Neural crest cell (in vitro differentiated cells): ENCODE measurements at places on chromosomes 3 and 15.
A peak's percentile ranks its signal among the peaks of the same experiment; 100 is the strongest.

GRCh38 chr3:53163444-53164387 lies 2.7 kb downstream of the PRKCD start:
- DNase-seq, result no peak

DNA sequence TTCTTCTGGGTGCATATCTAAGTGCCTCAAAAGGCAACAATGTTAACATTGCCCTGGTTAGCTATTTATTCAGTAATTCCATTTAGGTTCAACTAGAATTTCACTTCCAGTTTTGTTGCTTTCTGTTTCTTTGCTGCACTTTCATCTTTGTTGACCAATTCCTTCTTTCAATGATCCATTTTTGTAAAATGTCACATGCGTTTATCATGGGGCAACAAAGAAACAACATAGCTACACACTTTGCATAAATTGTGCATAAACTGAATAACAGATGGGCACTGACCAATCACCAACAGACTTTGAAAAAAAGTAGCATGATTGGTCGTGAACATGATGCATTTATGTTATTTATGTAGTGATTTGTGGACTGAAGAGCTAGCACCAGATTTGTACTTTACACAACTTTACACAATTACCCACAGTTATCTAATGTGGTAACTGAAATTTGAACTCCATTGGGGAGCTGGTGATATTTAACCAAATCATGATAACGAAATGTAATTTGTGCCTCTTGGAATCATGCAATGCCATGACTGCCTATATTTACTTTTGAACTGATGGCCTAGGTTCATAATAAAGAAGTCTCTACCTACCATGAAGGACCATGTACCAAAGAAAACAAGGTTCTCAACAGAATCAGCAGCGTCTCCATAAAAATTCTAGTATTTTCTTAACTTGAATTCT lies 7.1 kb upstream of the CPOX start:
- no peak for DNase-seq

DNA sequence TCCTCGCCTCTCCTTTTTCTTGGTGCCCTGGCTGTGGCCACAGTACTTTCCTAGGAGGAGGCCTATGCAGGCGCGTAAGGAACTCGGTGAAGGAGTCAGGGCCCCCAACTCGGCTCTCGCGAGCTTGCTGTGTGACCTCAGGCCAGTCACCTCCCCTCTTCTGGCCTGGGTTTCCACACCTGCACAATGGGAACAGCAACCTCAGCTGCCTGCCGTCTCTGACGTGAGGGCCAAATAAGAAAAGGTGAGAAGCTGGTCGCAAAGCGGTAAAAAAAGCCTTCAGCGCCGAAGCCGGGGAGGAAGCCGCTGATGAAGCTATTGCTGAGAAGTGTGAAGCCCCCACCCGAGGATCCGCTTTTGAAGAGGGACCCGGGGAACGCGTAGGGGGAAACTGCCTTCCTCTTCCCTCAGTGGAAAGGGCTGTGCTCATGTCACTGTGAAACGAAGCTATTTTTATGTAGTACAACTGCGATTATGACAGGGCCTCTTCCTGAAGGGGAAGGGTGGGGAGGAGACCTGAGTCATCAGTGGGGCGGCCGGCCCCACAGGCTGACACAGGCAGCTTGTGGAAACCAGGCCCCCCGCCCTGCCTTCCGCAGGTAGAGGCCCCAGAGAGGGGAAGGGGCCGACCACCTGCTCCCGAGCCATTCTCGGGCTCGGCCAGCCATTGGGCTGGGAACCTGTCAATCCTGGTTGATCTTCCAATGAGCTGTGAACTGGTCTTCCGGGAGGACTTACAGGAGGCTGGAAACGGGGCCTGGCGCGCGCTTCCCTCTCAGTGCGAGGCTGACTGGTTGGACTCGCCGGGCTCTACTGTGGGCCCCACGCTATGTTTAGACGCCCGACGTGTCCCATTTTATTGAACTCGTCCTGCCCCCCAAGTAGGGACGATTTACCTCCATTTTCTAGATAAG lies 18.0 kb upstream of the ANKDD1A start:
- DNase-seq, result peak; percentile 82

DNA sequence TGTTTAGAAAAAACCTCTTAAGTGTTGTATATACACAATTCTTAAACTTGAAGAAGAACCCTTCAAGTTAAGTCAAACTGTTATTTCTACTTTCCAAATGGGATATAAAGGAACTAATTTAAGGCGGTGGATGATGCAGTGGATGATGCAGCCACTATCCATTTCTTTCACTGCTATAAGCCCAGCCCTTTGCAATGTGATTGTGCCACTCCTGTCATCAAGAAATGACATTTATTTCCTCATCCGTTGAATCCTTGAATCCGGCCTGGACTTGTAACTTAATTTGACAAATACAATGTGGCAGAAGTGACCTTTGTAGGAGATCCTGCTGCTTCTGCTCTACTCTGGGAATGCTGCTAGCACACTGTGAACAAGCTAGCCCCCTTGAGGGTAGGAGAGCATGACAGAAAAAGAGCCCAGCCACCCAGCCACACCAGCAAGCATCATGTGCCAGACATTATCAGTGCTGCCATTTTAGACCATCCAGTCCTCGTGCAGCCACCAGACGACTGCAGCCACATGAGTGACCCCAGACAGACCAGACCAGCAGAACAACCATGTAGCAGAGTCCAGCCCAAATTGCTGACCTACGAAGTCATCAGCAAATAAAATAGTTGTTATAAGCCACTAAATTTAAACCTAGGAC lies 47.4 kb downstream of the UACA start:
- no peak for DNase-seq

DNA sequence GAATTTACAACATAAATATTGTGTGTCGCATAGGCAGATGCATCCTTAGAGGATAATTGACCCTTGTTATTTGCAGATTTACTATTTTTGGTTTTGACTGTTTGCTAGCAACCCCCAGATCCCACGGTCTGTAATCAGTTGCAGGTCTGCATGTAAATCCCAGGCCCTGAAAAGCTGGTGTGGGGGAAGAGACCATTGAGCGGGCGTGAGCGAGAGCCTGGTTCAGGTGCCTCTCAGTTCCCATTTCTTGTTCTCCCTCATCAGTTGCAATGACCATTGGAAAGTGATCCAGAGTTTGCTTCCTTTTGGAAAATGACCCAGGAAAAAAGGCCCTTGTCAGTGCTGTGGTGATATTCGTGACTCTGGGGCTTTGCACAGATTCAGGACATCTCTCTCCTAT lies 238.9 kb downstream of the UACA start:
- DNase-seq, result no peak

- no peak for DNase-seq
Measured at GRCh38 chr3:4218456-4219226, 84.5 kb upstream of the SETMAR start.

- DNase-seq, result no peak
Measured at GRCh38 chr3:103712320-103713008, 1277.6 kb downstream of the ZPLD1 start.

DNA sequence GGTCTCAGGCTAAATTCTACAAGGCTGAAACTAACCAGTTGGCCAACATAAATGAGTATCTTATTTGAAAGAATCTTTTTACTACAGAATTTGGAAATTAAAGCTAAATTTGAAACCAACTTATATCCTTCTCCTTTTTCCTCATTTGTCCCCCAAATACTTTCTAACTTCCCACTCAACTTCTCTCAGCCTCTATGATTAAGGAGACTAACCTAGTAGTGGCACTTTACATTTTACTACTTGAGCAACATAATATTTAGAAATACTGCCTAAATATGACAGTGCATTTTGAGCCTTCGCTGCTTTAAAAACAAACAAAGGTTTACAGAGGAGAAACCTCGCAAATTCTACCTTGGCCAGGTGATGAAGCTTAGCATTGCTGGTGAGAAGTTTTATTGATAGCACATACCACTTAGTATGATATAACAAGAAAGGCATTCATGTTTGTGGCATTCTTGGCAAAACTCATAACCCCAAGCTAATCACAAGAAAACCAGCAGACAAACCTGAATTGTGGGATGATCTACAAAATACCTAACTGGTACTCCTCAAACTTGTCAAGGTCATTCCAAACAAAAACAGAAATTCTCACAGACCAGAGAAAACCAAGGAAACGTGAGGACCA lies 432.1 kb upstream of the CFAP20DC start:
- no peak for DNase-seq

DNA sequence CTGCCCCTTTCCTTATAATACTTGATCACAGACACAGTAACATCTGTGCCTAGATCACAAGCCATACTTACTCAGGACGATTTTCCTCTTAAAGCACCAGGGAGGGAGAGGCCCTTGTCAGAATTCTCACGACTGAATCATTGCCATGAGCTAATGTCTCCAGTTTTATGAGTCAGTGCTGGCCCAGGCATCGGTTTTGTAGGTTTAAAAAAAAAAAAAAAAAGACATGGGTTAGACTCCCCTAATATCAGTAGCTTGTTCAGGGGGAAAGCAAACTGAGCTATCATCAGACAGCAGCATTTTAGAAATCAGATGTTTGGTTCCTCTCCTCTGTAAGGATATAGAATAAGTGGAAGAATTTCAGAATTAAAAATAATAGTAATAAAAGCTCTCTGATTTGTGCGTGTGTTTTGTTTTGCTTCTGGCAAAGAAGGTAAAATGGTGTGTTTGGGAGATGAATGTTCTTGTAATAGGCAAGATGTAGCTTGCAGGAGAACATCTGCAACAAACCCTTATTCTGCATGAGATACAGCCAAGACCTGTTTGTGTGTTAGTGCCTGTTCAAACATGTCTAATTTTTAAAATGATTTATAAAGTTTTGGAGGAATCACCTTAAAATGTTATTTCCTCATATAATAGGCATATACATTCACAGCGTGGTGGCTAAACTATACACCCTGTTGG lies 193.6 kb downstream of the TP63 start:
- no peak for DNase-seq

DNA sequence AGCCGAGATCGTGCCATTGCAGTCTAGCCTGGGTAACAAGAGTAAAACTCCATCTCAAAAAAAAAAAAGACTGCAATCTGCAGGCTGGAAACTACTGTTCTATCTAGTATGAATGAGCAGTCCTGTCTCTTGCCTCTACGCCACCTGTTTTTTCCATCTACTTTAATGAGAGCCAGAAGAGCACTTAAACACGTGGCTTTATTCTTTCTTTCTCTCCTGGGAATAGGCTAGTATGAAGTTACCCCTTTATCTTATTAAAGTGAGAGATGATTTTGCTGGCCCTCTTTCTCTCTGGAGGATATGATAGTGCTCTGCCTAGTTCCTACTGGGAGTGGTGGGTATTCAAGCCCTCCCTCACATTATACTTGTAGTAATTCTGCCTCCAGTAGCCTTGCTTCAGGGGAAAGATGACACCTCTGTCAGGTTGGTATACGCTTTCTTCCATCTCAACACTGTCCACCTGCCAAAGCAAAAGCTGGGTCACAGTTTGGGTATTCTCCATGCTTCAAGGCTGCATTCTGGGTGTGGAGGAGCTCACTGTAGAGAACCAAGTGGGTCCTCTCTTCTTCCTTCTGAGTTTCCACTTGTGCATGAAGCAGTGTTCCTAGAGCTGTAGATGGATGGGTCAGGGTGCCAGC lies 17.8 kb downstream of the MAPKBP1 start:
- DNase-seq, result no peak

DNA sequence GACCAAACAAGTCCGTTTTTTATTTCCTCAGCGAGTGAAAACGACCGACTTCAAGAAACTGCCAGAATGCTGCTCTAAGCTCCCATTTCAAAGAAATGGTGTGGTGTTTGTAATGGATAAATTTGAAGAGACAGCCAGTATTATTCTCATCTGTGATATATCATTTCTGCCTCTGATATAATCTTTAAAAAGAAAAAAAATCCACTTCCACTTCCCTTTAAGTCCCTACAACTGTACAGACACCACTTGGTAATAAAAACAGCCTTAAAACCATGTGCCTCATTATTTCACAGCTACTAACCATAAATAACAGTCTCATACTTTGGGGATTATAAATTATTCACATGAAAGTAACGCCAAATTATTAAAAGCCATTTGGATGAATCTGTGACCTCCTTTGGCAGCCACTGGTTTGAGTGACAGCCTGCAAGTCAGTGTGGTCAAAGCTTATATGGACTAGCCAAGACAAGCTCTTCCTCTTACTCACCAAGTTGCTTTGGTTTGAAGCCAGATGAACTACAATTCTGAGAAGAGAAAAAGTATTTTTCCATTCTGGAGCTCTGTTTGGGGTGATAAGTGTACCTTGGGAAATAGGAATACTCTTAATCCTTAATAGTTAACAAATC lies 168.0 kb downstream of the SHOX2 start:
- DNase-seq, result no peak

DNA sequence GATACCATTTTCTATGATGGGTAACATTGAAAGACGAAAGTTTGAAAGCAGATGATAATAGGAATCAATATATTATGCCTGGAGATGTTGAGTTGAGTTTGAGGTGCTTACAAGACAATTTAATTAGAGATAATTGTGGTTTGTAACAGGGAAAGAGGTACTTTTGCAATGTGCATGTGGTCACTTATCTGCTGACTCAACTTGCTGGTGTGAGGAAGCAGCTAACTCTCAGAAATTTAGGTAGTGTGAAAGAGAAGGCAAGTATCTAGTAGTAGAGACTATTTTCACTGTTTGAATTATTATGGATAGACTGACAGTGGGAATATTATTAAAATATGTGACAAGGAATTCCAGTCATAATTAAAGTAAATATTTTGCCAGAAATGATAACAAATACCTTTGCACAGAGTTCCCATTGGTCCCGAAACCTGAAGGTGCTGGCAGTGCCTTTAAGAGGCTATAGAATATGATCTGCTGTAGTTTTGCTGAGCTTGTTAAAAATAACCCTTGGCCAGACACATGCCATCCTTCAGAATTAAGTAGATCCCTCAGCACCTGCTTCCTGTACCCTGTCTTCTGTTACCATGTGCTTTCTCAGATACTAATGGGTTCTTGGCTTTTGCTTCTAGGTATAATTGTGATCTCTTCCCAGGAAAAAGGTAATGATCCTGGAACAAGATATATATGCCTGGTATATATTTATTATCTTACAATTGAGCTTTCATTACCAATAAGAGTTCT lies 315.9 kb downstream of the BCHE start:
- no peak for DNase-seq

GRCh38 chr3:141603473-141604035 lies 116.7 kb downstream of the RASA2 start:
- no peak for DNase-seq

DNA sequence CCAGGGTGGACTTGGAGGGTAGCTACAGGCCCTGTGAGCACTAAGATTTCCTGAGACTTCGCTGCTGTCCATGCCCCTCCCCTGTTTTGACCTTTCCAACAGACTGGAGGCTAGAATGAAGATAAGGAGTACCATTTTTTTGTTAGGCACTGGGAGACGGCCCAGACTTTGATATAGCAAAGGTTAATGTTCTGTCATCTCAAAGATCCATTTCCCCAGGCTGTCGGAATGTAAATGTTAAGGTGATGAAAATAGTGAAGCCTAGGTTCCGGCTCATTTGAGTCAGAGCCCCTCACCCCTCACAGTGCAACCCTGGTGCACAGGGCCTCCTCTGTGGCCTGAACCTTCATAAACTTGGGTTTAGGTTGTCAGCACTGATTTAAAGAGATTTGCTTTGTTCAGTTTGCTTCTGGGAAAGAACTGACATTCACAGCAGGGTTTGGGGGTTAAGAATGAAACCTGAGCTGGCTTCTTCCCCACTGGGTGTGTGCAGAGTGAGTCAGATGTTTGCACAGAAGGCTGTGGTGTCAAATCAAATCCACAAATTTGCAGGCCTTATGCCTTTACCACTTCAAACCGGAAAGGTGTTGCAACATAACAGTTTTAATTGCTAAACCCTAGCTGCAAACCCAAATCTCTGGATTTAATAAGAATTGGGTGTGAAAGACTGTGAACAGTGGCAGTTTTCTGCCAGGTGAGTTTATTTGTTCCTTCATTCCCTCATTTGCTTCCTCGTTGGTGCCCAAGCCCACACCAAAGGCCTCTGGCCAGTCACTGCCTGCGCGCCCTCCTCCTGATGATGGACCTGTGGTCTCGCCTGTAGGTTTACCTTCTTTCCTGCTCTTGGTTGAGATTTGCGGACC lies 20.6 kb upstream of the KCTD6 start:
- no peak for DNase-seq

GRCh38 chr3:87867001-87867400 lies 191.8 kb downstream of the CGGBP1 start:
- no peak for DNase-seq
